NCI-H748 treated with DMSO at 0.1 percent for 48 hours (cell line): ENCODE measurements at places on chromosomes 12 and 14.
A peak's percentile ranks its signal among the peaks of the same experiment; 100 is the strongest.

DNA sequence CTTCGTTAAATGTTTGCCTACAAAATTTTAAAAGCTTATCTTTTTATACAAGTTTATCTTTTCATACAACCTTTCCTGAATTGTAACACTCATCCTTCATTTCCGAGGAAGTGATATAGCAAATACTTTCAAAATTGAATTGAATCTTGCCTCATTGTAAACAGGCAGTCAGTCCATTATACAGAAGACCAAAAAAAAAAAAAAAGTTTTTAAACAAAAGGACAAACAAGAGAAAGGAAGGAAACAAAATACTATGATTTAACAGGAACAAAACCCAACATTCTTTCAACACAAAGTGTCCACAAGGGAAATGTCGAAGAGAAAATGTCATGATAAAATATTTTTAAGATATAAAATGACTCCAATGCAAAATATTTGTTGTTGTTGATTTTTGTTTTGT lies 8.5 kb downstream of the ATF7 start:
- no peak for DNase-seq

DNA sequence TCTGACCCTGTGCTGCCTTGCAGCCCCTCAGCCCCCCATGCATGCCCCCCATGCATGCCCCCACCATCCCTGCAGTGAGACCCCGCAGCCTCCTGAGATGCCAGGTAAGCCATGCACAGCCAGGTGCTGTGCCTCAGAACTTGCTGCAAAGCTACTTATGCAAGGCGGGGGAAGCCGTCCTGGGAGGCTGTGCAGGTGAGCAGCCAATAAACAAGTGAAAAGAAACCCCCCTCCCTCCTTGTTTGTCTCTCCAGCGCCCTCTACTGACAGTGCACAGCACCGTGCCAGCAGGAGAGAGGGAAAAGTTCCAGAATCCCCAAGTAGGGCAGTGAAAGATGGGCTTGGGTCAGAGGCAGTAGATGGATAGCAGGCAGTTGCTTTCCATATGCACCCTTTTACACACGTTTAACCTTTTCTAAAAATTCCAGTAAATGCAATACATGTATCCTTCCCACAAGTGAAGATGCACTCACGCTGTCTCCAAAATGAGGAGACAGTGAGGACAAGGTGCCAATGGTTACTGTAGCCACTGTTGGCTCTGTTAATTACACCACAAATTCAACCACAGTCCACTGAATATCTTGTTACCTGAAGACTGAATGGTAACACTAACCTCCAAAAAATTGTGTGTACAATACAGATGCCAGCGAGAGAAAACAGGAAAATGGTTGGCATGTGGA lies 18.0 kb downstream of the TNFAIP2 start:
- DNase-seq: peak; percentile 57

DNA sequence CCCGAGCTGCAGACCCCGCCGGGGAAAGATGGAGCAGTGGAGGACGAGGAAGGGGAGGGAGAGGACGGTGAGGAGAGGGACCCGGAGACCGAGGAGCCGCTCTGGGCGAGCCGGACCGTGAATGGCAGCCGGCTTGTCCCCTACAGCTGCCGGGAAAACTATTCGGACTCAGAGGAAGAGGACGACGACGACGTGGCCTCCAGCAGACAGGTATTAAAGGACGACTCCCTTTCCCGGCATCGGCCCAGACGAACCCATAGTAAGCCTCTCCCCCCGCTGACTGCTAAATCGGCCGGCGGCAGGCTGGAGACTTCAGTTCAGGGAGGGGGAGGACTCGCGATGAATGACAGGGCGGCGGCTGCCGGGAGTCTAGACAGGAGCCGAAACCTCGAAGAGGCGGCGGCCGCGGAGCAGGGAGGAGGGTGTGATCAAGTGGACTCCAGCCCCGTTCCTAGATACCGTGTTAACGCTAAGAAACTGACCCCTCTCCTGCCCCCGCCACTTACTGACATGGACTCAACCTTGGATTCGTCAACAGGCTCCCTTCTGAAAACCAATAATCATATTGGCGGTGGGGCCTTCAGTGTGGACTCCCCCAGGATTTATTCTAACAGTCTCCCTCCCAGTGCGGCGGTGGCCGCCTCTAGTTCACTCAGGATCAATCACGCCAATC lies 962 bp downstream of the LEMD3 start:
- DNase-seq: peak; percentile 22

DNA sequence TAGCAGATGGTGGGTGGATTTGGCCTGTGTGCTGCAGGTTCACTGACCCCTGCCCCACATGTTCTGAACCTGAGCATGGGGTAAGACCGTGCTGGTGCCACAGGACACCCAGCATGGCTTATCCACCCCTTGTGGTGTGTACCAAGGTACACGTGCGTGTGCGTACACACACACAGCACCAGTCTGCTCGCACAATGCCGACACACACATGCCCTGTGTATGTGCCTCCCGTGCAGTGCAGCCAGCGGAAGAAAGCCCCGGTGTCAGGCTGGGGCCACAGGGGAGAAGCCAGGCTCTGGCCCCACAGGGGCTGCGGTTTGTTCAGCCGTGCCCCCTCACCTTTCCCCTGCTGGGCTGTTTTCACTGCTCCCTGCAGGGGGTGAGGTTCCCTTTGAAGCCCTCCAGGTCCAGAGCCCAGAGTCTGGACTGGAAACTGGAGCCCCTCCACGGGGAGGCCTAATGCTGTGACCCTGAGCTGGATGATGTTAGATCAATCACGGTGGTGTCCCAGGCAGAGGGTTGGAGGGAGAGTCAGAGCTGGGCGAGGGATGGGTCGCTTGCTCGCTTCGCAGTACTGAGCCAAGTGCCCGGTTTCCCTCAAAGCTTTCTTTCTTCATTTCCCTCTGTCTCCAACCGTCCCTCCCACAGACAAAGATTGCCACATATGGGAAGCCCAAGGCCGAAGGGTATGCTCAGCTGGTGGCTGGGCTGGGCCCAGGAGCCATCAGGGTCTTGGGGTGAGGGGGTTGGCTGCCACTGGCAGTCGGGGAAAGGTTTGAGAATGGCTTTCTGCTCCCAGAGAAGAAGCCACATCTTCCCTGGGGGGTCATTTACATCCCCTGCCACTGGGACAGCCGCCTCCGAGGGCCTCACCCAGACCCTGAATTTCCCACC lies 6.2 kb downstream of the DTX1 start:
- DNase-seq: no peak

DNA sequence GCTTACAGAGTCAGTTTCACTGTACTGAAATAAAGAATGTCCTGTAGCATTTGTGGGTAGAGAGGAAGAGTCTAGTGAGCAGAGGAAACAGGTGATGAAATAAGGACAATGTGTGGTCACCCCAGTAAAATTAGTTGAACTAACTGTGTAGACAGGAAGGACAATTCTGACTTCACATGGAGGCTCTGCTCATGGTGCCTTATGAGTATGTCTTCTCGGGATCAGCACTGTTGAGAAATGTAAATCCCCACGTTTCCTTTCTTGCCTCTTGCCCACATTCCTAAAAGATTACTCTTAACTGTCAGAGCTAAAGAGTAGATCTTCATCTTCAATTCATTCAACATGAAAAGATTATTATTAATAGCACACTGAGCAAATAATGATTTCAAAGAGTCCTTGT lies 113.2 kb upstream of the FLRT2 start:
- DNase-seq: no peak

- peak; percentile 42 for DNase-seq
Measured at GRCh38 chr14:94175011-94175745, 1.1 kb downstream of the PPP4R4 start.
